ENCODE measurements at places on chromosomes 3 and 15.

- DNase-seq, result no peak
Measured at GRCh38 chr3:31263897-31264296, 268.8 kb upstream of the STT3B start.

DNA sequence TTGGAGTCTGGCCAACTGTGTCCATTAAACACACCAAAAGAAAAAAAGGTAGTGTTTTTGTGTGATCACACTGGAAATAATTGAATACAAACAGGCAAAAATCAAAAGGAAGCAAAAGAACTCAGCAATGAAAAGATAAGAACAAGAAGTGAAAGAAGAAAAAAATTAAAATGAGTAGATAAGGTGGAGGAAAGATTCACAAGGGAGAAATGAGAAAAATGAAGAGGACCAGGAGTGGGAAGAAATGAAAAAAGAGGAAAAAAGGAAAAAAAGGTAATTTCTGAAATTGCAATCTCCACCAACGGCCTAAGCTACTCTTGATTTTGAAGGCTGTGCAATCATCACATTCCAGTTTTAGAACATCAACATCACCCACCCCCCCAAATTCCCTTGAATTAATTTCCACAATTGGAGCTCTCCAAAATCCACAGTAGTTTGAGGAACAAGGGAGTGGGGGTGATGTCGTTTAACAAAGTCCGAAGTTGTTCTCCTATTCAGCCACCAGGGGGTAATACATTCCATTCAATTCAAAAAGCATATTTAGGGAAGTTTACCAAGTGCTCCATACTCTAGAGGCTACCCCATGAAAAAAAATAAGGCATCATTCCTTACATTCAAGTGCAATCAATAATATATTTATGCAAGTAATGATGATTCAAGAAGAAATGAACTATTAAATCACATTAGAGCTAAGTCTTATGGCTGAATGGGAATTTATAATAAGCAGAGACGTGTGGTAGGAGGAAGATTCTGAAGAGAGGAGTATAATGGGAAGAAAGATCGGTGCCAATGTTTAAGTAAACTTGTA, 37.4 kb downstream of the ZNF860 start:
- DNase-seq, result peak; percentile 32

GRCh38 chr3:106862067-106862466, 515.2 kb upstream of the CCDC54 start:
- DNase-seq, result no peak

- DNase-seq, result no peak
Measured at GRCh38 chr3:133535971-133536881, 37.3 kb upstream of the CDV3 start.

DNA sequence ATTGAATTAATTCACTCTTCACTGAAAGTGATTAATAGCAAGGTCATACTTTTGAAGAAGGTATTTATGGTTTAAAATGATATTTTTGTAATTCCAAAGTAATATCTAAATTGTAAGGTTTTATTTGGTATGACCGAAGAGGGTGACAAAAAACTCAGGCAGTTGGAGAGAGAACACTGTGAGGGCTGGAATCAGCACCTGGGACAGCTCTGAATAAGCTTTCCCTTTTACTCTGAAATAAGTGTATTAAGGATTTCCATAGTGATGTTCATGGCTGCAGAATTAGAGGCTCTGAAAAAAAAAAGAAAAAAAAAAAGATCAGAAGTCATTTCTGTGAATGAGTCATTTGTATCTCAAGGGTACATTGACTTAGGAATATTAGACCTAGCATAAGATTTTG, 299.5 kb downstream of the IL5RA start:
- no peak for DNase-seq

DNA sequence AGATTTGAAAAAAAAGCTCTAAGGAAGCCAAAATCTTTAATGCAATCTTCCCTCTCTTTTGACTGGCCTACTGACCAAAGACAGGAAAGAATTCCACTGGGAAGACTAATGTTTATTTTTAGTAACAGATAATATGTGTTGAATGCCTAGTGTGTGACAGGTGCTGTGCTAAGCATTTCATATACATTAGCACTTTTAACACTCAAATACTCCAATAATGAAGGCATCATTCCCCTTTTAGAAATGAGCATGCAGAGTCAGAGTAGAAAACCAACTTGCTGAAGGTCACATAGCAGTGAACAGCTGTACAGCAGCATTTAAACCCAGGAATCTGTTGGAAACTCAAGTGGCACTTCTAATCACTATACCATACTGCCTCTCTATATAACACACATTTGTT, 170.6 kb downstream of the MINAR1 start:
- no peak for DNase-seq

DNA sequence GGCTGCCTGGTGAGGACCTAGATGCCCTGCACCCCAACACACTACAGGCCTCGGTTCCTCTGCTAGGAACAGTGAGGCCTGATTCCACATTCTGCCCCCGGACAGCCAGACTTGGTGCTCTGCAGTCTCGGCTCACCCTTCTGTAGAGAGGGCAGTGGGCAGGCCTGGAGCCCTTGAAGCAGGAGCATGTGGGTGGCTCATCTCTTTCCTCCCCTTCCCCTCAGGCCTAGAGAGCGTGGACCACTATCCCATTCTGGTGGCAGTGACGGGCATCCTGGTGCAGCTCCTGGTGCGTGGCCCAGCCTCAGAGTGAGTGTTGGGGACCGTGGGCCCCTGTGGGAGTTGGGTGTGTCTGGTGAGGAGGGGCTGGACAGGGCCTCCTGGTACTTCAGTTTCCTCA, 3.3 kb downstream of the AMIGO3 start:
- no peak for DNase-seq

DNA sequence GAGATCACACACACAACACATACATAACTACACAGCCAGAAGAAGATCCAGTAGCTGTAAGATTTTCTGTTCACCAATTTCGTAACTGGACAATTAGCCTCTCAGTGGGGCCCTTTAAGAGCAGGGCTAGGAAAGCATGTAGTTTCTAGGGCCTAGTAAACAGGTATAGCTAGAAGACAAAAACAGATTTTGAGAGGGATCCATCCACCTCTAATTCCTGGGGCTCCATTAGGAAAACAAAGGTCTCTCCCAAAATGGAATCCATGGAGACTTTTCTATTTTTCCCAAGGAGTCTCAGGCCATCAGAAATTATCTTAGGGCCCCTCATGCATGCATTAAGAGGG, 10.5 kb downstream of the KIF15 start:
- DNase-seq, result no peak

- DNase-seq, result no peak
Measured at GRCh38 chr15:90402767-90403166, 14.7 kb downstream of the IQGAP1 start.

- no peak for DNase-seq
Measured at GRCh38 chr15:49155834-49156627, 632 bp upstream of the COPS2 start.

GRCh38 chr3:59052803-59053411, 3.1 kb upstream of the CFAP20DC start:
- no peak for DNase-seq

- no peak for DNase-seq
Measured at GRCh38 chr3:113751141-113751540, 4.3 kb downstream of the ATP6V1A start.

DNA sequence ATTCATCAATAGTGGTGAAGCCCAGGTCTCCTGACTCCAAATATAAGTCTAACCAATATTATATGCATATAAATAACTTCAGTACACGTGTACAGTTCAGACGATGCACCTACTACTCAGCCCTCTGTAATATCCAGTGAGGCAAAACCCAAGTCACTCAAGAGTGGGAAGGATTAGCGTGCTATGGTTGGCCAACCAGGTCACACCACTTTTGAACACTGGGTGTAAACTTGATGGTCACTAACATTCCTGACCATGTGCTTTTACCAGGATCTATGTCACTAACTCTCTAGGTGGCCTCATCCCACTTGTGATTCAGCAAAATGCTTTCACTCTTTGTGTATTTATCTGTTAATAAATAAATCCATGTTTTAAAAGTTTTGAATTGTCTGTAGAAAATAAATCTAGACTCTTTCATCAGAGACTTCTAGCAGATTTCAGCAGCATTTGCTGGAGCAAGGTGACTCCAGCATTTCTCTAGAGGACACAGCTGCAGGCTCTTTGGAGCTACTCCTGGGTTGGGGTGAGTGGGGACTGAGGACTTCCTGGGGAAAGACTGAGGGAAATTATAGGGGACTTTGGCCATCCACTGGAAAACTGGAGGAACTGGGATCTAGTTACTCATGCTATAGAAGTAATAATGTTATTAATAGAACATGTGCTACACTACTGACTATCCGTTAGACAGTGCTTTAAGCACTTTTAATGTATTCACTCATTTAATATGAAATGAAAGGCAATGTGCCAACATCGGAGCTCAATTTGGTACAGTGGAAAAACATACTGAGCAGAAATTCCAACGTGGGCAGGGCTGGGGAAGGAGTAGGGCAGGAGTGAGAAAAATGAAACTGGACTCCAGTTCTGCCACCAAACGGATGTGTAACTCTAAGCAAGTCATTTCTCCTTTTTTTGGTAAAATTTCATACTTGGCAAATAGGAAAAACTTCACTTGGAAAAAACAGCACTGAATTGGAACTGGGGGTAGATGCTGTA, 97.9 kb downstream of the RORA start:
- DNase-seq, result no peak

DNA sequence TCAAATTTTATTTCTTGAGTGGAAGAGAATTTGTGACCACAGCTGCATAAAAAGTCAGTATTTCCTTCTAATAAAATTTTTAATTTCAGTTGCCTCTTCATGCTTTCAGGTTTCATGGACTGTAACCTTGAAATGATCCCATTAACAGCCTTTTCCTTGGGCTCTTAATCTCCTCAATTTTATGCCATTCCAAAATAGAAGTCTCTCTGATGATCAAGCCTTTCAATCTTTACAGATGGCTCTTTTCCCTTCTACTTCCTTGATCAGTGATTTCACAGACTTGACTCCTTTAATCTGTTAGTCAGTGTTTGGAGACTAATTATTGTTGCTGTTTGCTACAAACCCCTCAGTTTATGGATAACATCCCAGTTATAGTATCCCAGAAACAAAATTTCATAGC, 11.9 kb downstream of the TSC22D2 start:
- no peak for DNase-seq

DNA sequence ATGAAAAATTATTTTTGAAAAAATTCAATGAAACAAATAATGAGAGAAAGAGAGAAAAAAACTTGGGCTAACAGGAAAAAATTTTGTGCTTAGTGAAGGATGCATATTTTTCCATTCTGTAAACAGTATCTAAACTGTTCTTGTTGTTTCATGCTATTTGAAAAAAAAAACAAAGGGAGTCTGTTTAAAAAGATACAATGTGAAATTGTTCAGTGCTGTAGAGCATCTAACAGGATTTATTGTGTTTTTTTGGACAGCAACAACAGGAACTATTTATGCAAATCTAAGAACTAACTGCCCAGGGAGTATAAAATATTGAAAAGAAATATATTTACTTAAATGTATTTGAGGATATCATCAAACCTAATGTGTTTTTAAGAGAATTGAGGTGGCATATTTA, 55.1 kb downstream of the PEX5L start:
- DNase-seq, result no peak

DNA sequence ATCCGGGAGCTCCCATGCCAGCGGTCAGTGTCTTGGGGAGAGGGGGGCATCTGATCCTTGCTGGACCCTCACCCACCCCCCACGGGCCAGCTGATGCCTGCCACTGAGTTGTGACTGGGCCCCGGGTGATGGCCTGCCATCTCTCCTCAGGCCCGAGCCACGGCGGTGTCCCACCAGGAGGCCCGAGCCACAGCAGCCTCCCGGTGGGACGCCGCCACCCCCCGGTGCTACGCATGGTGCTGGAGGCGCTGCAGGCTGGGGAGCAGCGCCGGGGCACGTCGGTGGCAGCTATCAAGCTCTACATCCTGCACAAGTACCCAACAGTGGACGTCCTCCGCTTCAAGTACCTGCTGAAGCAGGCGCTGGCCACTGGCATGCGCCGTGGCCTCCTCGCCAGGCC, 4.3 kb downstream of the H1-8 start:
- no peak for DNase-seq

- no peak for DNase-seq
Measured at GRCh38 chr3:54434756-54435155, 312.4 kb downstream of the CACNA2D3 start.

GRCh38 chr15:83413054-83413719, 34.0 kb upstream of the SH3GL3 start:
- DNase-seq, result no peak

DNA sequence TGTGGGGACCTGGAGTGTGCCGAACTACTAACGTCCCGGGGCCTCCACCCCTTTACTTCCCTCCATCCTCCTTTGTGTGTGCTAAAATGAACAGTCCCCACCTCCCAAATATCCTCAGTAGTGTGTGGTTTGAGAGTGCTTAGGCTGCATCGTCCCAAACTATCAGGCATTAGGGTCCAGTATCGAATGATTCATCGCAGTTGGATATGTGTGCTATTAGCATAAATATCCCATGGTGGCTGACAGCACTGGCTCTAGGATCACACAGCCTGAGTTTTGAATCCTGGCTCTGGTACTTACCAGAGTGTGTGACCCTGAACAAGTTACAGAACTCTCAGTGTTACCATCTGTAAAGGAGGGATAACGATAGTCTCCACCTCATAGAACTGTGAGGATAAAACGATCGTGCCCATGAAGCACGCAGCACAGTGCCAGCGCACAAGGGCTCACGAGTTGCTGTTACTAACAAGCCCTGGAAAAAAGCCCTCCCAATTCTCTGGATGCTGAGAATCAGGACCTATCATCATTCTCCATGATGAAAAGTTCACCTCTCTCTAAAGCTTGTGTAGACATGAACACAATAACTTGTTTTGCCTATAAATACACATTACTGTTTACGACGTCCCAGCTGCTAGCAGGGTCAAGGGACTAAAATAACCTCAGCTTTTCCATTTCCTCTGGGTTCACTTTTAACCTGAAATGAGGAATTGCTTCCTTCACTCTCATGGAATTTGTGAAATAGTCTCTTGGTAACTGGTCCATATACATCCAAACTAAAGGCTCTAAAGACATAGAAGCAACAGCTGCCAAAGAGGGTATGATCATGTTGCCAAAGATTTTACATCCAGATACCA, 51.0 kb downstream of the VGLL4 start:
- no peak for DNase-seq

DNA sequence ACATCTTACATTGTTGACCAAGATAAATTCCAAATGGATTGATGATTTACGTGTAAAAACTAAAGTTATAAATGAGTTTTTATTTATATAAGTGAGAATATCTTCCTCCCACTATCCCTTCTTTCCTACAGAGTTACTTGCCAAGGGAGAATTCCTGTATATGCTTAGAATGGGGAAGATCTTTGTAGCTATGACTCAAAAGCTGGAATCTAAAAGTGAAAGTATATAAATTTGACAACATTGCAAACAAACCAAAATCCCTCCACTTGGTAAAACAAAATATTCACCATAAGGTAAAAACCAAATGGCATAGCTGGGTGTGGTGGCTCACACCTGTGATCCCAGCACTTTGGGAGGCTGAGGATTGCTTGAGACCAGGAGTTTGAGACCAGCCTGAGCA, 52.7 kb upstream of the GCNT3 start:
- DNase-seq, result no peak

GRCh38 chr15:34439878-34440277, 2.3 kb upstream of the GOLGA8A start:
- DNase-seq, result no peak

- DNase-seq, result no peak
Measured at GRCh38 chr3:113270068-113270467, 58.7 kb downstream of the BOC start.

- DNase-seq, result no peak
Measured at GRCh38 chr15:36914466-36914865, 185.9 kb downstream of the MEIS2 start.
